ENCODE measurements at places on chromosomes 1 and 21.

GRCh38 chr1:10989095-10989494 is 23.4 kb upstream of the TARDBP start:
- no peak for DNase-seq

GRCh38 chr1:112506731-112507130 is 2.0 kb upstream of the WNT2B start:
- DNase-seq = no peak

GRCh38 chr1:8878698-8879463 is 395 bp upstream of the ENO1 start:
- DNase-seq = peak; percentile 98

DNA sequence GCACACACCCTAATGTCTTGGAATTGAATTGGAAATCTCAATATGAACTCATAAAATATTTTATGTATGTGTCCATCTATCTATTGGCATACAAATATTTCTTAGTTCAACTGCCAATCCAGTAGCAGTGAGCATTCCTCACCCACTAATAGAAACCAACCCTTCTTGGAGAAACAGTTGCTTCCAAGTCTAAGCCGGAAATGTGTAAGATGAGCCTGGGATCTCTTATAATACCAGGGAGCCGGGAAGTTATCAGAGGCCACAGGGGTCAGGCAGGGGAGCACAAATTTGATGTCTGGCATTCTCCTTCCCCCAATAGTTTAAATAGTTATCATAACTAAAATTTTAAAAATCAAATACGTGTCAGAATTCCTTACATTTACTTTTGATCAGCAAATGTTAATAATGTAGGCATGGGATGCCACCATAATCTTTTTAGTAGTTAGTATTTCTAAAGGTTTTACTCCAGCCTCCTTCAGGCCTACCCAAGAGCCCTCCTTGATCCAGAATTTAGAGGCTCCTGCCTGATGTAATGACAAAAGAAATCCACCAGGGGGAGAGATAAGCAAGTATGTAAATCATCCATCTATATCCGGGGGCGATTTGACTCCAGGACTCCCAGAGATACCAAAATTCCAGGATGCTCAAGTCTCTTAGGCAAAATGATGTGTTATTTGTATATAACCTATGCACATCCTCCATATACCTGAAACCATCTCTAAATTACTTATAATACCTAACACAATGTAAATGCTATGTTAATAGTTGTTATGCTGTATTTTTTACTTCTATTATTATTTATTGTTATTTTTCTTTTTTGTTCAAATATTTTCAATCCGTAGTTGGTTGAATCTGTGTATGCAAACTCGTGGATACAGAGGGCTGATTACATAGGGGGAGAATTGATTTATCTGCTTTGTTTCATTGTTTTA is 218.7 kb upstream of the COA6 start:
- peak; percentile 40 for DNase-seq

GRCh38 chr1:68216089-68216772 is 16.1 kb downstream of the WLS start:
- no peak for DNase-seq

DNA sequence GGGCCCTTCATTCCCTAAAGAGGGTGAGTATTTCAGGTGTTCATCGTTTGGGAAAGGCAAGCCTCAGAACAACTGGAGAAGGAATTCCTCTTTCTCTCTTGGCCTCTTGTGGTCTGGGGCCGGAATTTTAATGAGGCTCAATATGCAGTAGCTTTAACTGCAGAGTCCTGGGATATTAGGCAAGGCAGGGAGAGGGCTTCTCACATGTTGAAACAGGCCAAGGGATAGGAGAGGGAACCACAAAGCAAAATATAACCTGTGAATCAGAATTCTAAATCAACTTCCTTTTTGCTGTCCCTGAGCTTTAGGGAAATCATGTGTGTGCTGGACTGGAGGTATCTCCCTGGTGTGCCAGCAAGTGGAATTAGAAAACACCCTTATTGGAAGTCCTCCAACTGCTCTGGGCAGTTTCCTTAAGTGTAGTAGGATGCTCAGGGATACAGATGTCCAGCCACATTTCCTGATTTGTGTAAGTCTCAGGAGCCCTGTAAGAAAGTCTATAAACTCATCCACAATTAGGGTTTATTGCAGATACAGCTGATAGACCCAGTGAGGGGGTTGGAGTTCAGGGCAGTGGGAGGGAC is 215.8 kb upstream of the ZRANB2 start:
- DNase-seq = no peak

GRCh38 chr1:84632673-84633434 is 57.4 kb downstream of the SSX2IP start:
- DNase-seq = no peak

DNA sequence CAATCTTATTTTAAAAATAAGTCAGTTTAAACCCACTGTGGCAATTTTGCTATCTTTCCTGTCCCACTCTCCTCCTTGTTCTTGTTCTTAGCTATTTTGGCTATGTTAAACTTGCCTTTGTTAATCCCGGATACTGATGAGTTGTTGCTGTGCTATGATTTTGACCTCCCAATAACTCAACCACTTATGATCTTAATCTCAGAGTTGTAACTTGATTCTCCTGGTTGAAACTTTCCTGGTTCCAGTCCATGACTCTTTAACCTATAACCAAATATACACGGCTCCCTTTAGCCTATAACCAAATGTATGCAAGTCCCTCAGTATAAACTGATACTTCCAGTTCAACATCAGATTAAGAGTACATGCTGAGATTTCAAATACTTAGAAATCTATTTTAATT is 15.6 kb upstream of the ACADM start:
- DNase-seq = no peak

DNA sequence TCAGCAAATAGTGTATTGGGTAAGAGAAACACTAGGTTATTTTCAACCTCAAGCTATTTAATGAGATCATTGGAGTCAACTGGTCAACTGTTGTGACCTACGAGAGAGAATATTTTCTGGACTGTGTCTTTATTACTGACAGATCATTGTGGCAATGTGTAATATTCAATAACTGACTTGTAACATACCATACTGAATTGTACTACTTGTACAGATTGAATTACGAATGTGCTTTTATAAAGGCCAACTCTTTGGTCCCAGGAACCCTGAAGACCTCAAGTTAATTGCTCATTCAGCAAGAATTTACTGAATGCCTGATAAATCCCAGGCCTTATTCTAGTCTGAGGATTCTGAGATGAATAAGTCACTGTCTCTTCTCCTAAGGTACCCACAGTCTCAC is 56.1 kb upstream of the CAMK1G start:
- no peak for DNase-seq

DNA sequence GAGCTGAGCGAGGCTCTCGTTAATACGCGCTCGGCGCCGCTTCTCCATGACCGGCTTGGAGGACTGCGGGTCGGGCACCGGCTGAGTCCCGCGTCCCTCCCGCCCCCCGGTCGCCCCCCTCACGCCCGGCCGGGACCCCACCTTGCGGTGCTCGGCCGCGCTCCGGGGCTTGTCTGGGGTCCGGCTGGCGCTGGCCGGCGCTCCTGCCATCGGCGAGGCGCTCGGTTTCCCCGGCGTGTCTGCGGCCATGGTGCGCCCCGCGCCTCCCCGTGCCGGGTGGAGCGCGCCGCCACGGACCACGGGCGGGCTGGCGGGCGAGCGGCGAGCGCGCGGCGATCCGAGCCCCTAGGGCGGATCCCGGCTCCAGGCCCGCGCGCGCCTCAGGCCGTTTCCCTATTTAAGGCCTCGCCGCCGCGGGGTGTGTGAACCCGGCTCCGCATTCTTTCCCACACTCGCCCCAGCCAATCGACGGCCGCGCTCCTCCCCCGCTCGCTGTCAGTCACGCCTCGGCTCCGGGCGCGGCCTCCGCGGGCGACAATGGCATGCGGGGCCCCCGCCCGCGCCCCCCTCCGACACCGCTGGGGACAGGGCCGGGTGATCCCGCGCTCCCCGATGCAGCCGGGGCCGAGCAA is at the start of gene HES4:
Gene HES4, minus strand, starts transcription at position 373 of the 632 bp plus-strand sequence. Its CDS starts 124 bp downstream, at position 249.
- peak; percentile 87 for DNase-seq

GRCh38 chr1:213782941-213783672 is 204.7 kb upstream of the PROX1 start:
- DNase-seq = no peak

DNA sequence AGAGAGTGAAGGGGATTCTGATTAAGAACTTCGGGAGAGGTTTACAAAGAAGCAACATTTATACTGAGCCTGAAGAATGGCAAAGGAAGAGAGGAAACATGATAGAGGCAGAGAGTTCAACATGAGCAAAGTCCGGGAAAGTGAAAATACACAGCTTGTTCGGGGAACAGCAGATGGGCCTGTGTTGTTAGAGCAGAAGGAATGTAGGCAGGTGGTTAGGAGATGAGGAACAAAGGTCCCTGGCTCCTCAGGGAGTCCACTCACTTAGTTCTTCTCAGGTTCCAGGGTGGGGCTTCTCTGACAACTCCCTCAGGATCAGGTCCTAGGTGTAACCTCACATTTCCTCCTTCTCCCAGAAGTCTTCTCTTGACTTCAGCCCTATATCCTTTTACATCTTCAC is 5.1 kb upstream of the ZNF326 start:
- no peak for DNase-seq

GRCh38 chr1:29218223-29218622 is 12.5 kb downstream of the MECR start:
- DNase-seq = no peak

DNA sequence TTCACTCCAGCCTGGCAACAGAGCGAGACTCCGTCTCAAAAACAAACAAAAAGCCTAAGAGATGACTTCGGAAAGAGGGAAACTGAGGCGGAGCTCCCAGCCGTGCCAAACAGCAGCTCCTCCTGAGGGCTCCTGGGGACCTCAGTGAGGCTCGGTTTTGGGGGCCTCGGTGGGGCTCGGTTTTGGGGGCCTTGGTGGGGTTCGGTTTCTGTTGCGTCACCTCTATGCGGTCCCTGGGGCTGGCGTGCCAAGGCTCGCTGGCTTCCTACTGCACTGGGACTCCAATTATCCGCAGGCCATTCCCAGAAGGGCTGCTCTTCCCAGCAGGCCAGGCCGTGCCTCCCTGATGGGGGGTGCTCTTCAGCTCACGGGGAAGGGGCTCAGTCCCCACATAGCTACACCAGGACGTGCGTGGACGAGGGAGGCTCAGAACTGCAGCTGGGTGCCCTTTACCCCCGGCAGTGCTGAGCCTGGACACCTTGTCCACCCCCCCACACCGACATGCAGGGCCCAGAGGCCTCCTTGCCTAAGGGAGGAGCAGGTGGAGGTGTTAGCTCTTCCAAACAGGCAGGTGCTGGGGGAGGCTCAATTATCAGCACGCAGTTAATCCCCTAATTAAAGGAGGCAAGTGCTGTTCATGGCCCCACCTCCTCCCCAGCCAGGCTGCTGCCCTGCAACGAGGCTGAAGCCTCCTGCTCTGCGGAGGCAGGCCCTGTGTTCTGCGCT is 5.1 kb upstream of the C1orf159 start:
- DNase-seq = no peak

- DNase-seq = no peak
Measured at GRCh38 chr1:224502459-224503160, 68.0 kb upstream of the WDR26 start.

DNA sequence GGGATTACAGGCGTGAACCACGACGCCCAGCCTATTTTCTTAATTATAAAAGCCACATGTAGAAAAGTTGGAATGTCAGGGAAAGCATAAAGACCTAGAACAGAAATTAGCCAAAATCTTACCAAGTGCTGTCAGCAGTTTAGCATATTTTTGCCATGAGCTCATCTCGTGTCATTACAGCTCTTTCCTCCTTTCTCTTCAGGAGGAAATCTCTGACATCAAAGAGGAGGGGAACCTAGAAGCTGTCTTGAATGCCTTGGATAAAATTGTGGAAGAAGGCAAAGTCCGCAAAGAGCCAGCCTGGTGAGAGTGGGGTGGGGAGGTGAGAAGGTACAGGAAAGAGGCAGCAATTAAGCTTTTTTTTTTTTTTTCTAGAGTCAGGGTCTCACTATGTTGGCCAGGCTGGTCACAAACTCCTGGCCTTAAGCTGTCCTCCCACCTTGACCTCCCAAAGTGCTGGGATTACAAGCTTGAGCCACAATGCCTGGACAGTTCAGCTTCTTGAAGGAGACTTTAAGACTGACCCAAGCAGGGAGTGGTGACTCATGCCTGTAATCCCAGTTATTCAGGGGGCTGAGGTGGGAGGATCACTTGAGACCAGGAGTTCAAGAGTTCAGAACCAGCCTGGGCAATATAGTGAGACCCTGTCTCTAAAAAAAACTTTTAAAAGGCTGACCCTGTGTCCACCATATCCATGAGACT is 8.4 kb upstream of the BGLAP start:
- no peak for DNase-seq

DNA sequence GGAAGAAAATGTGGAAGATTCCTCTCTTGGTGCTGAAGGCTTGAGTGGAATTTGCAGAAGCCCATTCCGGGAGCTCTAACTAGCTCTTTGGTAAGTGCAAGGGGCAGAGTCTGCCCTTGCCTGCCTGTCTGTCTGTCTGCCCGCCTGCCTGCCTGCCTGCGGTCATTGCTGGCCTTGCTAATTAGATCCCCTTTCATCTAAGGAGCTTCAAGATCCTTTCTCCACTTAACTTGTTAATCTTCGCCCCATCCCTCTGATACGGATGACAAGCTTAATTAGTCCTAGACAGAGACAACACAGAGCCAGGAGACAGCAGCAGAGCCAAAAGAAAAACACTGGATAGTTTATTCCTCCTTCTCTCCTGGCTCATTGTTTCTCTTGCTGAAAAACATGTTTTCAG is 80.2 kb upstream of the GADD45A start:
- no peak for DNase-seq

DNA sequence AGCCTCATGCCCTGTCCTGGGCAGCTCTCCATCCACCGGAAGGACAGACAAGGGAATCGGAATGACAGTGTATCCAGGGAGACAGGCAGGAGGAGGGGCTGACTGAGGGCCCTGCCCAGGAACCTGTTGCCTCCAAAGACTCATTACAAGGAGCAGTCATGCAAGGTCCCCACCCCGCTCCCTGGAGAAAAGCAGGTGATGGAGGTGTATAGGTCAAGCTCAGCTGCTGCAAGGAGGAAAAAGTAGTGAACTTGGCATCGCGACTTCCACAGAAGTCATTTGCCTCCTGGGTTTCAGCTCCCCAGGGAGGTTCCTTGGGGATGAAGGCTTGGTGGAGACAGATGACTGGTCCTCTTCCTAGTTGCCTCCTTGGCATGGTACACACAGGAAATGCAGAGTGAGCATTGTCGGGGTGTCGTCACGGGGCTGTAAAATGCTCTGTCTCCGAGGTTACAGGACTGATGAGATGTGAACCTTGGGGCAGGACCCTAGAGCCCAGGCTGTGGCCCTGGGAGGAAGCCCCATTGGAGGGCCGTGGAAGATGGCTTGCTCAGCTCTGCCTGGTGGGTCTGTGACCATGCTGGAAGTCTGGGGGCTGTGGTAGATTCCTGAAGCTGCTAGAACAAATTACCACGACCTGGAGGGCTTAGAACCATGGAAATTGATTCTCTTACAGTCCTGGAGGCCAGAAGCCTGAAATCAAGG is 219.6 kb upstream of the C1orf174 start:
- no peak for DNase-seq
